Pericardium fibroblast (primary cell): ENCODE measurements at places on chromosomes 2 and 18. TPM values are rescaled to one million over a fixed set of nuclear protein-coding genes. Genes with fewer than 3 reads are reported as not detected.

The BCL2 gene
- total RNA-seq = 4.1 and 4.3 TPM in 2 replicates

The TBR1 gene
- not detected in 2 replicates for total RNA-seq

The SGPP2 gene
- not detected in 2 replicates for total RNA-seq

The GKN1 gene
- not detected in 2 replicates for total RNA-seq

The HOXD9 gene
- 0.09 TPM in 1 of 2 replicates, not detected in the other for total RNA-seq

The ESPNL gene
- 1.8 and 5.0 TPM in 2 replicates for total RNA-seq

The PID1 gene
- 7.4 and 8.4 TPM in 2 replicates for total RNA-seq

The GPR55 gene
- not detected in 2 replicates for total RNA-seq

The NEB gene
- total RNA-seq = 0.12 and 3.5 TPM in 2 replicates

The MOGAT1 gene
- not detected in 2 replicates for total RNA-seq

The NT5C1B gene
- total RNA-seq = not detected in 2 replicates

The CYP1B1 gene
- total RNA-seq = 22.1 and 134 TPM in 2 replicates

The ADAM17 gene
- total RNA-seq = 33.3 and 35.9 TPM in 2 replicates

The IL1A gene
- total RNA-seq = under 0.01 TPM in 1 of 2 replicates, not detected in the other

The SERPINB4 gene
- total RNA-seq = not detected in 2 replicates

The UBE2F gene
- 95.8 and 116 TPM in 2 replicates for total RNA-seq

The SERPINB13 gene
- total RNA-seq = not detected in 2 replicates

The RTP5 gene
- not detected in 2 replicates for total RNA-seq

The TTC39C gene
- total RNA-seq = 15.1 and 44.5 TPM in 2 replicates

The MC4R gene
- not detected in 2 replicates for total RNA-seq

The USP34 gene
- total RNA-seq = 40.5 and 53.3 TPM in 2 replicates

The TMEFF2 gene
- total RNA-seq = 0.70 and 5.4 TPM in 2 replicates

The NR4A2 gene
- 0.47 and 0.68 TPM in 2 replicates for total RNA-seq

The CPO gene
- total RNA-seq = not detected in 2 replicates

The TMEM17 gene
- 1.1 and 1.3 TPM in 2 replicates for total RNA-seq

The MYL1 gene
- total RNA-seq = 22.5 TPM in 1 of 2 replicates, not detected in the other

The HDHD2 gene
- total RNA-seq = 11.3 and 14.4 TPM in 2 replicates

The INHA gene
- 1.1 TPM in 1 of 2 replicates, not detected in the other for total RNA-seq

The RHBDD1 gene
- 5.3 and 12.4 TPM in 2 replicates for total RNA-seq

The HOXD10 gene
- total RNA-seq = not detected in 2 replicates

The MYOM1 gene
- total RNA-seq = 1.4 and 3.0 TPM in 2 replicates

The SCN2A gene
- total RNA-seq = under 0.01 and 0.77 TPM in 2 replicates

The EHD3 gene
- 12.0 and 14.5 TPM in 2 replicates for total RNA-seq

The SP140L gene
- total RNA-seq = 6.5 and 10.6 TPM in 2 replicates

The AOX1 gene
- total RNA-seq = 50.3 and 89.5 TPM in 2 replicates

The SOX11 gene
- 0.12 and 2.1 TPM in 2 replicates for total RNA-seq

The SLC5A7 gene
- not detected in 2 replicates for total RNA-seq

The HOXD12 gene
- not detected in 2 replicates for total RNA-seq

The PDE1A gene
- total RNA-seq = 20.9 and 90.7 TPM in 2 replicates

The IL18RAP gene
- total RNA-seq = 0.23 TPM in 1 of 2 replicates, not detected in the other

The DSC2 gene
- 0.09 and 3.7 TPM in 2 replicates for total RNA-seq

The CD226 gene
- 0.09 and 0.82 TPM in 2 replicates for total RNA-seq

The SCN9A gene
- 3.0 and 9.7 TPM in 2 replicates for total RNA-seq

The IL36B gene
- total RNA-seq = not detected in 2 replicates

The MAP2 gene
- total RNA-seq = 6.8 and 14.4 TPM in 2 replicates

The NOSTRIN gene
- 0.43 and 2.6 TPM in 2 replicates for total RNA-seq

The HMSD gene
- total RNA-seq = not detected in 2 replicates

The PLEK gene
- total RNA-seq = not detected in 2 replicates

The KCNG3 gene
- total RNA-seq = not detected in 2 replicates

The PROKR1 gene
- not detected in 2 replicates for total RNA-seq

The MARCHF7 gene
- total RNA-seq = 57.8 and 61.6 TPM in 2 replicates

The HNMT gene
- total RNA-seq = 17.0 and 39.7 TPM in 2 replicates

The CFAP221 gene
- total RNA-seq = not detected in 2 replicates
